ENCODE measurements at places on chromosomes 5 and 9. TPM values are rescaled to one million over a fixed set of nuclear protein-coding genes. Genes with fewer than 3 reads are reported as not detected.

Gene PFN3
- total RNA-seq, result not detected

Gene CCNJL
- 2.3 TPM for total RNA-seq

Gene LECT2
- total RNA-seq, result not detected

Gene SH3TC2
- 9.3 TPM for total RNA-seq

Gene STC2
- total RNA-seq, result 68.5 TPM

Gene GAPT
- not detected for total RNA-seq

Gene RETREG1
- total RNA-seq, result 2.8 TPM

Gene N4BP3
- total RNA-seq, result 0.12 TPM

Gene ORM2
- total RNA-seq, result not detected

Gene PCDHGA10
- total RNA-seq, result 0.78 TPM

Gene UNC13B
- 9.6 TPM for total RNA-seq

Gene PPP3R2
- total RNA-seq, result not detected

Gene ISL1
- not detected for total RNA-seq

Gene NTRK2
- total RNA-seq, result 0.20 TPM

Gene MZB1
- not detected for total RNA-seq

Gene OTP
- under 0.01 TPM for total RNA-seq

Gene ANKRD55
- total RNA-seq, result 0.49 TPM

Gene TSLP
- not detected for total RNA-seq

Gene LCN1
- total RNA-seq, result not detected

Gene PTPDC1
- total RNA-seq, result 11.3 TPM

Gene PRELID1
- 386 TPM for total RNA-seq

Gene SH3RF2
- total RNA-seq, result 6.8 TPM

Gene LTC4S
- not detected for total RNA-seq

Gene TOR1A
- total RNA-seq, result 34.0 TPM

Gene IDNK
- 1.6 TPM for total RNA-seq

Gene PAPPA
- 0.20 TPM for total RNA-seq

Gene ANGPTL2
- 36.3 TPM for total RNA-seq

Gene SLC12A2
- 8.7 TPM for total RNA-seq

Gene ZFP2
- total RNA-seq, result not detected

Gene PDZD2
- total RNA-seq, result under 0.01 TPM

Gene LHFPL2
- total RNA-seq, result 35.1 TPM

Gene RAI14
- total RNA-seq, result 36.8 TPM

Gene ATG12
- total RNA-seq, result 64.4 TPM

Gene FIBCD1
- 15.6 TPM for total RNA-seq

Gene MOB3B
- under 0.01 TPM for total RNA-seq

Gene FAM81B
- total RNA-seq, result not detected

Gene SPINK13
- total RNA-seq, result not detected

Gene LPAR1
- total RNA-seq, result 69.0 TPM

Gene TEX53
- total RNA-seq, result not detected

Gene HRCT1
- not detected for total RNA-seq

Gene PRRT1B
- not detected for total RNA-seq

Gene ENTPD8
- total RNA-seq, result not detected

Gene RANBP3L
- 2.6 TPM for total RNA-seq

Gene IER5L
- total RNA-seq, result 21.2 TPM

Gene RHOBTB3
- 70.2 TPM for total RNA-seq

Gene IL9
- not detected for total RNA-seq

Gene PKN3
- 6.6 TPM for total RNA-seq

Gene BNC2
- total RNA-seq, result 8.8 TPM

Measured in RPMI7951 (cell line).